ENCODE measurements at places on chromosomes 3 and 15. TPM values are rescaled to one million over a fixed set of nuclear protein-coding genes. Genes with fewer than 3 reads are reported as not detected.
A peak's percentile ranks its signal among the peaks of the same experiment; 100 is the strongest.

The NANOGP8 gene
- total RNA-seq = not detected

The SLC24A5 gene
- not detected for total RNA-seq

The ECE2 gene
- not detected for total RNA-seq

The PLSCR2 gene
- total RNA-seq = not detected

The ERC2 gene
- total RNA-seq = not detected

The SNRPA1 gene
- total RNA-seq = 35.8 TPM

The INKA1 gene
- 9.4 TPM for total RNA-seq

The SLITRK3 gene
- under 0.01 TPM for total RNA-seq

The CYFIP1 gene
- 61.5 TPM for total RNA-seq

The GOLGA6L2 gene
- not detected for total RNA-seq

The REC114 gene
- not detected for total RNA-seq

- no peak overlapping the region for H3K4me3 ChIP-seq
- H3K27me3 ChIP-seq = no peaks in the 10 kb centered on the region
- peak; percentile 69 for DNase-seq
- H3K27ac ChIP-seq = peak overlapping the region; percentile 65
- no peaks in the 10 kb centered on the region for H3K4me1 ChIP-seq
- no peaks in the 10 kb centered on the region for H3K36me3 ChIP-seq
Measured at GRCh38 chr3:14876921-14877333, 58.2 kb downstream of the FGD5 start.

DNA sequence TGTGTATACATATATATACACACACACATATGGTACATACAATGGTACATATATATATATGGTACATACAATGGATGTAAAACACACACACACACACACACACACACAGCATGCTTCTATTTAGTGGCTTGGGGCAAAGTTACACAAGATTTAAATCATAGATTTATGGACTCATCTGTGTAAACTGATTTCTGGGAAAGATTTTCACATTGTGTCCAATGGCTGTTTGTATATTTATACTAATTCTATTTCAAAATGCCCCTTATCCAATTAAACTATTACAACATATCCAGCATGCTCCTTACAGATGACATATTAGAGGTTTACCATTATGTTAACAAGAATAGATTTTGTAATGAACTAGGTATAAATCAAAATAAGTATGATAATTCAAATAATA lies 94.9 kb downstream of the ANO10 start:
- DNase-seq = no peak
- no peaks in the 10 kb centered on the region for H3K27me3 ChIP-seq
- no peaks in the 10 kb centered on the region for H3K4me1 ChIP-seq

DNA sequence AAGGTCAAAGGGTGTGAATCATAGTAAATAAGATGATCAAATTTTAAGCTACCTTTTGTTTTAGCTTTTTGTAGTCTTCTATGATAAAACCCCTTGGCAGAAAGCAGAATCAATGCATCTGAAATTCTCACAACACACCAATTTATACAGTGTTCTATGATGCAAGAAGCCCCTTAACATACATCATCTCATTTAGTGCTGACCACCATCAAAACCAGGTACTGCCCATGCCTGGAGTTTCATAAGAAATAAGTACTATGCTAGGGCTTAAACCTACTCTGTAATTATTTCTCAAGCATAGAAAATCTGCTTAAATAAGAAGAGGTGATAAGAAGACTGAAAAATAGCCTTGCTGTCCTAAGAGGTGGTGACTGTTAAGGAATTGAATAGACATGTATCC lies 67.6 kb downstream of the NBEAL2 start:
- H3K36me3 ChIP-seq = no peaks in the 10 kb centered on the region
- peaks cover 3% of the 10 kb centered on the region for H3K4me1 ChIP-seq
- H3K4me3 ChIP-seq = no peak overlapping the region
- DNase-seq = no peak

DNA sequence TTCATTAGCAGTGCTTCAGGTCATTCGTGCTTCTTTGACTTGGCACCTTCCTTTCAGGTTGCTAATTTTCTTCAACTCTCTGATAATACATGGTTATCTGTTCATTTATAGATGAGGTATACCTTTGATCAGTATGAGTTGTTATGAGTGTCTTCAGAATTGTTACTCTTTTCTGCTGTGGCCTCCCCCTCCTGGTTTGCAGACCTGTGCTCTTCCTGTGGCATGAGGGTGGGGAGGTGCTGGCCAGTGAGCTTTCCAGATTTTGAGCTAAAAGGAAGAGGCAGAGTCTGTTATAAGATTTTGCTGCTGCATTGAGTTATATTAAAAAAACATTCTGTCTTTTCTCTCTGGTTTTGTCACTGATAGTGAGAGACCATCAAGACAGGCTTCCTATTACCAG lies 30.8 kb upstream of the GOLGA6L9 start:
- no peak for DNase-seq
- H3K27ac ChIP-seq = no peak overlapping the region
- no peaks in the 10 kb centered on the region for H3K4me1 ChIP-seq
- H3K36me3 ChIP-seq = no peaks in the 10 kb centered on the region
- no peaks in the 10 kb centered on the region for H3K27me3 ChIP-seq

DNA sequence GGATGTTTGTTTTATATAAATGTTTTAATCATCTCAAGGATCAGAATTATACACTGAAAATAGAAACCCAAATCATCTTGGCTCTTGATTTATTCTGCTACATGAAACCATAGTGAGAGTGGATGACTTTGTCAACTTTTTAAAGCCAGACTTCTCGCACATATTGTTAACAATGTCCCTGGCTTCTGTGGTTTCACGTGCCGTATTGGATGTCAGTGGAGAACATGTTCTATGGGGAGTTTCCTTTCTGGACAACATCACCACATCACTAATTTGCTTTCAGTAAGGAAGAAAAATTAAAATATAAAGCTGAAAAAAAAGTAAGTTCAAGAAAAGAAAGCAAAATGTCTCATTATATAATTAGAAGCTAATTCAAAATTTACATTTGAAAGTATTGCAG lies 297.1 kb upstream of the MME start:
- no peaks in the 10 kb centered on the region for H3K27me3 ChIP-seq
- no peak for DNase-seq
- no peaks in the 10 kb centered on the region for H3K36me3 ChIP-seq
- no peak overlapping the region for H3K27ac ChIP-seq
- no peak overlapping the region for H3K4me3 ChIP-seq

DNA sequence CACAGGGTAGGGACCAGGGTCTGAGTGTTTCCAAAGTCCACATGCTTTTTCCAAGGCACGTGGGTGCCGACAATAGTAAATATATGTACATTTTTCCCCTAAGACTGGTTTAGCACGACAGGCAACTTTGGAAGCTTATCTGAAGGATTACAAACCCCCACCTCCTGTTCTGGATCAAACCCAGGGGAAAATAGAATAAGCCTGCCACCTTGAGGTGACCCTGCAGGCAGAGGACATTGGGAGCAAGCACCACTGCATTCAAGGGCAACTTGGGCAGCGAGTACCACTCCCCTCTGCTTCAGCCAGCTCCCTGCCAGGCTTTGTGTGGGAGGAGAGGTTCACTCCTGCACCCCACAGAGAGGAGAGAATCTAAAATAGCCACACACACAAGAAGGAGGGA lies 44.8 kb downstream of the KBTBD12 start:
- DNase-seq = no peak
- H3K4me3 ChIP-seq = no peak overlapping the region
- no peaks in the 10 kb centered on the region for H3K4me1 ChIP-seq
- H3K27ac ChIP-seq = no peak overlapping the region

GRCh38 chr15:23567921-23568320 lies 2.4 kb downstream of the MKRN3 start:
- H3K27me3 ChIP-seq = no peaks in the 10 kb centered on the region
- H3K27ac ChIP-seq = no peak overlapping the region
- no peaks in the 10 kb centered on the region for H3K4me1 ChIP-seq

DNA sequence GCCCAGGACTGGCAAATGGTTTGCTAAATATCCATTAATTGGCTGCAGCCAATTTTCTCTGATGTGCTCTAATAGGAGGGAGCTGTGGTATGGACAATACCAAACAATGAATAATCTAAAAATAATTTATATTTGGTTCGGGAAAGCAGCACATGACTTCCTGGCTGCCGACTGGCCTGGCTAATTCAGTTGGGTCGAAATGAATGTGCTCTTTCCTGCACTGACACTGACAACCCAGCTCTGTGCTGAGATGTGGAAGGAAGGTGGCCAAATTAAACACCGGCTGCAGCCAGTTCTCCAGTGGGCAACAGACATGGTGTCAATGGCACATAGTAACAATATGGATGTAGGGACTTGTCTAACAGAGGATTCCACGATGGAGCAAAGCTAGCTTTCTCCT lies 21.1 kb upstream of the COLQ start:
- H3K27me3 ChIP-seq = no peaks in the 10 kb centered on the region
- no peaks in the 10 kb centered on the region for H3K36me3 ChIP-seq

- no peaks in the 10 kb centered on the region for H3K4me1 ChIP-seq
- no peak overlapping the region for H3K27ac ChIP-seq
- DNase-seq = no peak
- H3K27me3 ChIP-seq = no peaks in the 10 kb centered on the region
- no peak overlapping the region for H3K4me3 ChIP-seq
Measured at GRCh38 chr15:91385311-91385710, 285.3 kb downstream of the SV2B start.

GRCh38 chr15:55394694-55395093 lies 13.5 kb downstream of the CCPG1 start:
- no peaks in the 10 kb centered on the region for H3K36me3 ChIP-seq
- no peaks in the 10 kb centered on the region for H3K4me1 ChIP-seq
- no peak overlapping the region for H3K4me3 ChIP-seq
- no peak for DNase-seq
- H3K27me3 ChIP-seq = no peaks in the 10 kb centered on the region
- no peak overlapping the region for H3K27ac ChIP-seq

DNA sequence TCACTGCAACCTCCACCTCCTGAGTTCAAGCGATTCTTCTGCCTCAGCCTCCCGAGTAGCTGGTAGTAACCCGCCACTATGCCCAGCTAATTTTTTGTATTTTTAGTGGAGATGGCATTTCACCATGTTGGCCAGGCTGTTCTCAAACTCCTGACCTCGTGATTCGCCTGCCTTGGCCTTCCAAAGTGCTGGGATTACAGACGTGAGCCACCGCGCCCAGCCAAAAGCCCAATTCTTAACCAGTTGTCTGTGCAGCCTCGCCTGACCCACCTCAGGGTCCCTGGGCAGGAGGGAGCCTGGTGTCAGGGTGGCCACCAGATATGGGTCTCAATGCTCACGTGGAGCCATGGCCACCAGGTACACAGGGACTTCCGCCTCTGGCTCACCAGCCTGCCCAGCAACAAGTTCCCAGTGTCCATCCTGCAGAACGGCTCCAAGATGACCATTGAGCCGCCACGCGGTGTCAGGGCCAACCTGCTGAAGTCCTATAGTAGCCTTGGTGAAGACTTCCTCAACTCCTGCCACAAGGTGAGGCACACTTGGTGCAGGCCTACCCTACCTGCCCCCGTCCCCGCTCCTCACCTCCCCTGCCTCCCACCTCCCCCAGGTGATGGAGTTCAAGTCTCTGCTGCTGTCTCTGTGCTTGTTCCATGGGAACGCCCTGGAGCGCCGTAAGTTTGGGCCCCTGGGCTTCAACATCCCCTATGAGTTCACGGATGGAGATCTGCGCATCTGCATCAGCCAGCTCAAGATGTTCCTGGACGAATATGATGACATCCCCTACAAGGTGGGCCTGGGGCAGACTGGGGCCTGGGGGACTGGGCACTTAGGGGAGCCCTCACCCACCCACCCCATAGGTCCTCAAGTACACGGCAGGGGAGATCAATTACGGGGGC lies 48.6 kb downstream of the SEMA3G start:
- H3K36me3 ChIP-seq = no peaks in the 10 kb centered on the region
- no peak overlapping the region for H3K27ac ChIP-seq
- H3K27me3 ChIP-seq = no peaks in the 10 kb centered on the region
- H3K4me1 ChIP-seq = no peaks in the 10 kb centered on the region
- no peak overlapping the region for H3K4me3 ChIP-seq

DNA sequence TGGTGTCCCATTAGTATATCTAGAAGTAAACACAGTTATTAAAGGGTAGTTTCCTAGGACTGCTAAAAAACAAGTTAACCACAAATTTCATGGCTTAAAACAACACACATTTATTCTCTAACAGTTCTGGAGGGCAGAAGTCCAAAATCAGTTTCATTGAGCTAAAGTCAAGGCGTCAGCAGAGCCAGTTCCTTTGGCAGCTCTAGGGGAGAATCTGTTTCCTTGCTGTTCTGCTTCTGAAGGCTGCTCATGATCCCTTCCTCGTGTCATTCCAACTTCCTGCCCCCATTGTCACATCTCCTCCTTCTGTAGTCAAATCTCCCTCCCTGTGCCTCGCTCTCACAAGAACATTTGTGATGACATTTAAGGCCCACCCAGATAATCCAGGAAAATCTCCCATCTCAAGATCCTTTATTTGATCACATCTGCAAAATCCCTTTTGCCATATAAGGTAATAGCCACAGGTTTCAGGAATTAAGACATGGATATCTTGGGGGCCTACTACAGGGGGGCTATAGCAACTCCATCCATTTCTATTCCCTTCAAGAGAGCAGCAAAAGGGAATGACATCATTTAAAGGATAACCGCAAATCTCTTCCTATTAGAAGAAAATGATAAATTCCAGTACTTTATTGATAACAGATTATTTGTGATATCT lies 50.1 kb downstream of the GPR176 start:
- H3K27ac ChIP-seq = no peak overlapping the region
- H3K4me1 ChIP-seq = no peaks in the 10 kb centered on the region
- no peak for DNase-seq

- H3K4me3 ChIP-seq = no peak overlapping the region
- H3K36me3 ChIP-seq = no peaks in the 10 kb centered on the region
- no peaks in the 10 kb centered on the region for H3K27me3 ChIP-seq
- DNase-seq = peak; percentile 93
- H3K4me1 ChIP-seq = peaks cover 4% of the 10 kb centered on the region
Measured at GRCh38 chr3:187748050-187748481, 2.8 kb upstream of the BCL6 start.

- H3K4me1 ChIP-seq = no peaks in the 10 kb centered on the region
- H3K27ac ChIP-seq = no peak overlapping the region
- no peak overlapping the region for H3K4me3 ChIP-seq
- H3K27me3 ChIP-seq = no peaks in the 10 kb centered on the region
Measured at GRCh38 chr15:92569778-92570177, 85.8 kb downstream of the FAM174B start.

Data from uterus (tissue), 4 donors.